CD4-positive, alpha-beta T cell treated with Interleukin-2 at 100 ng/mL for 4 hours (primary cell): ENCODE measurements at places on chromosomes 2 and 18.

GRCh38 chr2:215702116-215702902 lies 266.4 kb upstream of the FN1 start:
- no peak for DNase-seq

- DNase-seq: no peak
Measured at GRCh38 chr18:5728531-5728930, 166.8 kb downstream of the TMEM200C start.

DNA sequence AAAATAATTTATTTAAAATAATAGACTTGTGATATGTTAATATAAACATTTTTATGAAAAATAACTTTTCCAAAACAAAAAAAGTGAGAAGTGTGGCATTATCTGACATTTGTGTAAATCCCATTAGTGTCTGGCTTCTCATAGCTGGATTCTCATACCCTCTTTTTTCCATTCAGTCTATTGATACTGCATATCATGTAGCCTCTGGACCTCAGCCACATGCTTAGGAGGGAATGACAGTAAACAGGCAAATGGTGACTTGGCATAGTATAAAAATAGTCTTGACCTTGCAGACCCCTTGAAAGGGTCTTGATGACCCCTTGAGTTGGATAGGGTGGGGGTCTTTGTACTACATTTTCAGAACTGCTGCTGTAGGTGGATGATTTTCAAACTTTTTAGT lies 29.2 kb downstream of the GALNT1 start:
- no peak for DNase-seq

GRCh38 chr2:112709703-112710102 lies 11.1 kb upstream of the NT5DC4 start:
- no peak for DNase-seq
